ENCODE measurements at places on chromosomes 16 and 17.

- no peak for DNase-seq
Observed at GRCh38 chr17:45363498-45363897, 46.7 kb upstream of the MAP3K14 start.

- no peak for DNase-seq
Observed at GRCh38 chr17:19671433-19671832, 22.9 kb downstream of the ALDH3A2 start.

GRCh38 chr16:82157534-82157812 is 12.6 kb downstream of the MPHOSPH6 start:
- no peak for DNase-seq

DNA sequence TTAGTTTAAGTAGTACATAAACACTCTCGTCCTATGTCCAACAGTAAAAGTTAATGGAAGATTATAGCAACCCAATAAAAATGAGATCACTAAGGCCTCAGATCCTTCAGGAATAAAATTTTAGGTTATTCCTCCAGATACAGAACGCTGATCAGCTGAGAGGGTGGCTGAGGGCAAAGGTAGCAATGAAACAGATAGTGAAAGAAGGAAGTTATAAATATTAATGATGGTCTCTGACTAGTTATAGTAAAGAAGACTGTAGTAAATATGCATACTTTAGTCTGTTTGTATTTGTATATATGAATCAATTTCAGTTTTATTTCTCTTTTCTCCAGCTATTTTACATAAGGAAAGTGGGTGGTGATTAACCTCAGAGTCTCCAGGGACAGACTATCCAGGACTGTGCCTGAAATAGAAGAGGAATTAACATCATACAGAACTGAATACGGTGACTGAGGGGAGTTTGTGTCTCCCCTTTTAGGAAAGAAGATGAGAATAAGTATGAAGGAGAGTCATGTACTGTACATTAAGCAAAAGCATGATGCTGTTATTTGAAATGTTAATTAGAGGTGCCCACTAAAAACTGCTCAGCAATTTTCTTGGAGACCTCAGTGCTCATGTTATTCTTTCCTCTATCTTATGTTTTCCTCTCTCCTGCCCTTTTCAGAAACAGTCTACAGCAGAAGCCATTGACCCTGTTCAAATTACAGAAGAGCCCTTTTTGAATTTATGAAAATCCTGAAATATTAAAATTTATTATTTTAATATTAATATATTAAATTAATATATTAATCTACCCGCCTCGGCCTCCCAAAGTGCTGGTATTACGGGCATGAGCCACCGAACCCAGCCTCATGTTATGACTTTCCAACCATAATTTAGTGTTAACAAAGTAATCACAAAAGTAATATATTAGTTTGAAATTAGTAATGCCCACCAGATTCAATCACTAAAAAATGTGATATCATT is 36.5 kb upstream of the DHRS7B start:
- DNase-seq: no peak

DNA sequence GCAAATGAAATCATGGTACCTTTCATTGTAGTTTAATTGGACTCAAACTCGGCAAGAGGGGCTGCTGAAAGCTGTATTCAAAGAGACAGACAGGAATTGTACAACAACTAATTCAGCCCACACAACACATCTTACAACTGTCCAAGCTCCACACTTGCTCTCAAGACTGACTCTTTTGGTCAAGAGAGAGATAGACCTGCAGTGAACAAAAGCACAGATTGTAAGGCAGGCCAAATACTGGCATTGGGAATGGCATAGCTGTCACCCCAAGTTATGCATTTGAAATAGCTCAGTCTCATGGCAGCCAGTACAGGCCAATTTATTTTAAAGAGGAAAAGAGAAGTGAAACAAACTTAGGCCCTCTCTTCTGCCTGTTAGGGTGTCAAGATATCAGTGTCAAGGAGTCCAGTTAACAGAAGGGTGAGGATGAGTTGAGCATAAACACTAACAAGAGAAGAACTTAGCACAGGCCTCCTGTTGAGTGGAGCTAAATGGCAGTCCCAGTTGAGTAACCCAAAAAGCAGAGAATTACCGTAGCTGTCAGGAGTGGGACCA is 215.7 kb downstream of the IRX3 start:
- DNase-seq: no peak

GRCh38 chr17:47267354-47267828 is 13.8 kb downstream of the ITGB3 start:
- no peak for DNase-seq

GRCh38 chr17:17084317-17084835 is 42.1 kb downstream of the MPRIP start:
- no peak for DNase-seq
